Stimulated activated CD8-positive, alpha-beta memory T cell treated with anti-CD3 and anti-CD28 coated beads, Interleukin-4, amount 100 ng/mL, for 48 hours (primary cell): ENCODE measurements at places on chromosomes 4 and X.

DNA sequence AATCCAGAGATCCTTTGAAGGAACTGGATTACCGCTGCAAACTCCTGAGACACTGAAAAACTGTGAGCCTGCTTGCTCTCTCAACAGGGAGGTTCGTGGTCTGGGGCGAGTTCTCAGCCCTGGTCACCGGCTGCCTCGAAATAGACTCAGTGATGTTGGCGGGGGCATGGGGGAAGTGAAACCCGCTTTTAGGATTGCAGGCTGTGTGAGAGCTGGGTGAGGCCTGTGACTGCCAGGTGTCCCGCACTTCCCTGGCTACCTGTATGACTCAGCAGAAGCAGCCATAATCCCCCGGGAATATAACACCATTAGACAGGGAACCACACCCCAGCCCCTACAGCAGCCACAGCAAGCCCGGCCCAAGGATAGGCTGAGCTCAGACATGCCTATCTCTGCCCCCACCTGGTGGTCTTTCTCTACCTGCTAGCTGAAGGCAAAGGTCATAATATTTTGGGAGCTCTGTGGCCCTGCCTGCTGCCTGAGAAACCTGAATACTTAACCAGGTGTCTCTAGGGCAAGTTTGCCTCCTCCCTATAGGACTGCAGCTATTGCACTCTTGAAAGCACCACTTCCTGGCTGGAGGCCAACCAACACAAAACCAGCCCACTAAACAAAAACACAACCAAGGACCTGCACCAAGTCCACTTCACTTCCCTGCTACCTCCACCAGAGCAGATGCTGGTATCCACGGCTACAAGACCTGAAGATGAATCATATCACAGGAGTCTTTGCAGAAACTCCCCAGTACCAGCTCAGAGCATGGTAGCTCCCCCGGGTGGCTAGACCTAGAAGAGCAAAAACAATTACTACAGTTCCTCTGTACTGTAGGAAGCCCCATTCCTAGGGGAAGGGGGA, 202.0 kb downstream of the RRAGB start:
- DNase-seq: no peak

GRCh38 chr4:164748375-164748774, 5.6 kb upstream of the SMIM31 start:
- no peak for DNase-seq

DNA sequence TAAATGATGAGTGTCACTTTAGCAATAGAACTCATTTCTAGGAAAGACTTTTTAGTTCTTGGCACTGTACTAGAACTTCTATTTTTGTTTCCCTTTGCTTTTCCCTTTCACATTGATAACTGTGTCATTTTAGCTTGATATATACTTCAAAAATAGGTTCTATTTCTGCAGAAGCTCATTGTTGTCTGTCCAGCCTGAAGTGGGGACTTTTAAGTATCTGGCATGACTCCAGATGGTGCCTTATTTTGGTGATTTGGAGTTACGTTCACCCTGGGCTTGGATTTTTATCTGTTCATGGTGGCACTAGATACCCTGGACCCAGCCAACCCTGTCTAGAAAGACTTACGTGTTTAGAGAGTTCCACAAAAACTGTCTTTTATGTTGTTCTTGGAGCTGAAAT, 3.4 kb downstream of the ABHD18 start:
- DNase-seq: no peak

GRCh38 chrX:126338916-126339315, 172.8 kb upstream of the DCAF12L2 start:
- no peak for DNase-seq

- DNase-seq: no peak
Observed at GRCh38 chr4:85555206-85555605, 80.3 kb downstream of the ARHGAP24 start.

GRCh38 chr4:48949518-48950219, 36.4 kb upstream of the CWH43 start:
- no peak for DNase-seq

DNA sequence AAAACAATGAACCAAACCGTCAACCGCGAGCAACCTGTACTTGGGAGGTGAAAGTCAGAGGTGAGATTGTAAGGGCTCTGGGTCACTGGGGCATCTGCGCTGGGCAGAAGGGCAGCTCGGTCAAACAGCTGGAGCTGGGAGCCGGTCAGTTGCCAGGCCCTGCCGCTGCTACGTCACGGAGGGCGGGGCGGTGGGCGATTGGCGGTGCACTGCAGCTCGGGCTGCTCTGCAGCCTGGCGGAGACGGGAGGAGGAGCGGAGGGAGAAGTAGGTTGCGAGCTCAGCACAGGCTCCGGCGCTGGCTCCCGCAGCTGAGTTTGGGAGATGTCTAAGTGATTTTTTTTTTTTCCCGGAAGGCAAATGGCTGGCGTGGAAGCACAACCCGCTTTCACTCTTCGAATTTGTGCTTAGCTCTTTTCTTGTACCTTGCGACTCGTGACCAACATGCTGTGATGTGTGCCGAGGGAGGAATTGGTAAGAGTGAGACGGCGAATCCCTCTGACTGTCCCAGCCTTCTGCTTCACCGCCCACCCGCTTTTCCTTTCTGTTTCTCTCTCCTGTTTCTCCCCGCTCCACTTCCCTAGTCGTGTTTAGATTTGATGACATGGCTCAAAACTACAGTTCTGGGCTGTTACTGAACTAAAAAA, at the start of gene ATP10D:
TSS of gene ATP10D (plus strand) at position 229 of the 646 bp plus-strand sequence. CDS start 27,266 bp downstream, outside the sequence.
- peak; percentile 89 for DNase-seq

DNA sequence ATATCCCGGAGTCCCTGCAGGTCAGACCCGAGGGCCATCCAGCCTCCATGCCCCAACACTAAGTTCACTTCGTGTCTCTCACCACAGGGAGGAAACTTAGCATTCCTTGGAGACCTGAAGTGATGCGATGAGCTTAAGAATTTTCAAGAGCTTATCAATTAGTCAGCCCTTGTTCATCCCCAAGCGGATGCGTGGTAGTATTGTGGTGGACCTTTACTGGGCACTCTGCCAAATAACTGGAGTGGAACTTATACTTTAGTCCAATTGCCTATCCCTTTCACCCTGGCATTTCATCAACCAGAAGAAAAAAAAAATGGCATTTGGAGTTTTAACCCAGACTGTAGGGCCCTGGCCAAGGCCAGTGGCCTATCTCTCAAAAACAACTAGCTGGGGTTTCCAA, 137.1 kb downstream of the RELL1 start:
- no peak for DNase-seq

DNA sequence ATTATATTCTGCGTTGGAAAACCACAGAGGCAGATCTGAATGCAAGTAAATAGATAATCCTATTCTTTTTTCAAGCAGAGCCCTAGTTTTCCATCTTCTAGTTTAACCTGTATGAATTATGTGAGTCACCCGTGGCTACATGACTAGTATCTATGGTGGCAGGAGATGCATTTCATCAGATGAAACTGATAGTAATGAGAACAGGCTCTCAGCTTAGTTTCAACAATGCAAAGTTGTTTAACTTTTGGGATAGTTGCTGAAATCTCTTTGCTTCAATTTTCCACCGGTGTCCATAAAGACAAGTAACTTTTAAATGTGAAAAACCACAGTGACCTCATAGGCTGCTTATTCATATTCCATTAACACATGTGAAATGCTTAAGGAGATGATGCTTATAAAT, 1317.4 kb upstream of the TENM3 start:
- DNase-seq: no peak

- no peak for DNase-seq
Observed at GRCh38 chr4:138510053-138510452, 267.9 kb upstream of the SLC7A11 start.

DNA sequence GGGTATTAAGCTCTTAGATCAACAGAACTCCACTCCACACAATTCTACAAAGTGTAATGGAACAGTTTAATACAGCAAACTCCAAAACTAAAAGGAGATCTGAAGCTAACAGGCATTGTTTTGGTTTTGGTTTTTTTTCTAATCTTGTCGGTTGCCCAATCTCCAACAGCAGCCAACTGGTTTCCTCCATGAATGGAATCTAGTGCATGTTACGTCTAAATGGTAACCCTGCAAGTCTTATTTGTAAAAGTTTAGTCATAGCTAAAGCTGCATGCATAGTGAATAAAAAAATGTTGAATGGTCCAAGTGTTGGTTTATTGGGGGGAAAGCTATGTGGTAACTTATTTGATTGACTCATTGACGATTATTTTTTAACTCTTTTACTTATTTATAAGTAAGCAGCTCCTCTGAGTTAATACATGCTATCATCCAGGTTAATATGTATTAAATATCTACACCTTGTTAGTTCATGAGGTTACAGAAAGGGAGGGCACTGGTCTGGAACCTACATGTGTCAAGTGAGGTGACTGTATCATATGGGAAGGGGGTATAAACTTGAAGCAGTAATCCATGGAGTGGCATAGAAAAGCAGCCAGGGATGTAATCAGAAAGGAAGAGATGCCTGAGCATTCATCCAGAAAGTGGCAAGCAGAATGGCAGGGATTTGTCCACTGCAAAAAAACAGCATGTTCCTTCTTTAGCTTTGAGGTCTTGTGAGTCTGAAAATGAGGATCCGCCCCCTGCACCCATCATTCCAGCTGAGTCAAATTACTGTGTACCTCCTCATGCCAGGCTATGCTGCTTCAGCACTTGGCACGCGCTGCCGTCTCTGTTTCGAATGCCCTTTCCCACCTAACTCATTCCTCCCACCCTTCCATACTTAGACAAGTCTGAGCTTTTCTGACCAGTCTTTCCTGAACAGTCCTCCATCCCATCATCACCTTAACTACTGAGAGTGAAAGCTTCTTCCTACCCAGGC, 81.7 kb downstream of the PDGFC start:
- no peak for DNase-seq

DNA sequence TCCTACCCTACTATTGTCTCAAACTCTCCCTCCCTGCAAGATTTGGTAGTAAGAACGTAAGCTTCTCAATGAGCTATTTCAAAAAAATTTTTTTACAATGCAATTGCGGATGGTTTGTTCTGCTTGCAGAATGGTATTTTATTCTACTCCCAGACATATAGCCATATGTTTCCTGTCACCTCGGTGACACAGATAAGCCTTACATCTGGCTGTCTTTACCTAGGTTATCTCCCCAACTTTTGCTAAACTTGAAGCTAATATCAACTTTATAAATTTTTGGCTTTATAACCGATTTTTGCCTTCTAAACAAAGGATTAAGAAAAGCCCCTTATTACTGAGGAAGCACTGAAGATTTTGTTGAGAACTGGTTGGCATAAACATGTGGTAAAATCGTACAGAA, 331.5 kb downstream of the TENM3 start:
- no peak for DNase-seq

DNA sequence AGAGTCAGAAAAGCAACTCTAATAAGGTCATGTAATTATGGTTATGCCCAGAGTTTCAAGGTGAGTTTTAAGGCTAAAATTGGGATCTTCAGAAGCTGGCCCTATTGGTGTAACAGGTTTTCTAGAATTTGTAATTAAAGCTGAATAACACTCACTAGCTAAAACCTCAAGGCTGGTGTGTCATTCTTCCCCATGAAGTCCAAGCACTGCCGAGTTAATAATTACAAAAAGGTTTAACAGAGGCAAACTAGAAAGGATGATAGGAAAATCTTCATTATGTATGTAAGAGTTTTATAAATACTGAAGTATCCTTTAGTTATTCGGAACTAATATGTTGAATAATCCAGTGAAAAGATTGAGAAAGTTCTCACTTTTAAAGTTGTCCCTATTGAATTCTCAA, 34.3 kb downstream of the MXRA5 start:
- no peak for DNase-seq

DNA sequence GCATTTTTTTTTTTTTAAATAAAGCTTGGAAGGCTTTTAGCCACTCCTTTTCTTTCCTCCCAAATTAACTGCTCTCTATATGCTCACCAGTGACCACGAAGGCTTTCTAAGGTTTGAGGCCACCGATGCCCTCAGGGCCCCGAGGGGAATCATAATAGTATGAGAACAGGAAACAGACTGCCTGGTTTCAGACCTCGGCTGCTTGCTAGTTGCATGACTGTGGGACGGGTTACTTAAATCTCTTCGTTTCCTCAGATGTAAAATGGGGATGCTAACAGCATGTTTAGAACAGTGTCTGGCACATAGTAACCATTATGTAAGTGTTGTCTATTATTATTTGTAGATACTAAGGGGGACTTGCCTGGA, 3.6 kb downstream of the LINC00632 start:
- DNase-seq: no peak

DNA sequence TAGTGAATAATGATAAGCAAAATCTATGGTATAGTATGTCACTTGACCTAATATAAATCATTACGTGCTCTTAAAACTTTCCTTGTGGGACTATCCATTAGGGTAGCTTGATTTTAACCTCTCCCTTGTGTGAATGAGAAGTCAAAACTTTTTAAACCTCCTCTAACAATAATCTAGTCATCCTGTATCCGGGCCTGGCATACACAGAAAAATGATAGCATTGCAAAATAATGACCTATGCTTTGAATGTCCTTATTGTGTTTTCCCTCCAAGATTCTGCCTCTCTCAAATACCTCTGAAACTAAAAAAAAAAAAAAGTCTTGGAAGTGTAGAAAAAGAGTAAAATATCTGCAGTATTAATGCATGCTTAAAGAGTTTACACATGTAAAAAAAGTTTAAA, 250.0 kb upstream of the NDST3 start:
- no peak for DNase-seq

- no peak for DNase-seq
Observed at GRCh38 chr4:73895201-73896175, 26.3 kb downstream of the CXCL1 start.

DNA sequence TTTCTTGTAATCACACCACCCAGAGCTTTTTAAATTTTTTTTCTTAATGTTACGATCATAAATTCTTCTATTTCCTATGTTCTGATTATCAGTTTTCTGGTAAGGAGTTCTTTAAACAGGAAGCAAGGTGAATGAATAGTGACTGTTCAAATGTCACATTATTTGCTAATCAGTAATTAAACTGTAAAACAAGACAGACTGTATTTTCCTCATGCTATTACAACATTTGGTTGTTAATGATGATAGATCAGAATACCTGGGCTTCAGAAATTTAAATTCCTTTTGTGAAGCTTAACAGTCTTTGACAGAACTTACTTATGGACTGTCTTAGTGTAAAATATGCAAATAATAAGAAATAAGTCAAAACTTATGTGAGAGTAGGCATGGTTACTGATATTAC, 41.4 kb downstream of the CLCN3 start:
- no peak for DNase-seq

GRCh38 chr4:174826660-174827059, 2.4 kb downstream of the GLRA3 start:
- DNase-seq: no peak

DNA sequence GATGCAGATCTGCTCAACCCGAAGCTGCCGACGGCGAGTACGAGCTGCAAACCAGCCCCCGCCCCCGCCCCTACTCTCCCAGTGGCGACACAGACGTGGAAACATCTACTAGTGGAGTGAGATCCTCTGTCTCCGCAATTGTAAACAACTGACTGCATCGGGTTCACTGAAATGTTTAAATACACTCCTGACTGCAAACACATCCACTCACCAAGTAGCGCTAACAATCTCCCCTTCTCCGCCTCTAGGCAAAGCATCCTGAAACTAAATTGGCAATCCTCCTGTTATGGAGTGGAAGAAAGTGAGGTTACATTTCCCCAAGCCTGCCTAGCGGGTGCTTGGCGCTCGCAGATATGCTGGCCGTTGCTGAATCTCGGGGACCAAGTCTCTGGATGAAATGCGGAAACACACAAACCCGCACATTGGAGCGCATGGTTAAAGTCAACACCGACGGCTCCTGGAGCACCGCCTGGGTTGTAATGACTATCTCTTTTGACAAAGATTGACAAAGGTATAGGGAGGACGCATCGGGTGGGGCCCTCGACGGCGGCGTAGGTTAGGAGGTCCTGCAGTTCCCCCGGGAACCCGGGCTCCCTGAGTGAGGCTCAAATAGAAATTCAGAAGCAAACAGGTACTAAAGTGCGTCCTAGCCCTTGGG, 117.0 kb upstream of the TEX13C start:
- DNase-seq: no peak
